ENCODE measurements at places on chromosomes 11 and 22. TPM values are rescaled to one million over a fixed set of nuclear protein-coding genes. Genes with fewer than 3 reads are reported as not detected.

The GRIA4 gene
- not detected for total RNA-seq

The CCDC15 gene
- total RNA-seq: 3.1 TPM

The TSSK2 gene
- under 0.01 TPM for total RNA-seq

The NFAM1 gene
- total RNA-seq: 0.07 TPM

The OR2D2 gene
- under 0.01 TPM for total RNA-seq

The TBX1 gene
- total RNA-seq: 7.9 TPM

The POU2AF2 gene
- not detected for total RNA-seq
